ENCODE measurements at places on chromosomes 7 and 10.

DNA sequence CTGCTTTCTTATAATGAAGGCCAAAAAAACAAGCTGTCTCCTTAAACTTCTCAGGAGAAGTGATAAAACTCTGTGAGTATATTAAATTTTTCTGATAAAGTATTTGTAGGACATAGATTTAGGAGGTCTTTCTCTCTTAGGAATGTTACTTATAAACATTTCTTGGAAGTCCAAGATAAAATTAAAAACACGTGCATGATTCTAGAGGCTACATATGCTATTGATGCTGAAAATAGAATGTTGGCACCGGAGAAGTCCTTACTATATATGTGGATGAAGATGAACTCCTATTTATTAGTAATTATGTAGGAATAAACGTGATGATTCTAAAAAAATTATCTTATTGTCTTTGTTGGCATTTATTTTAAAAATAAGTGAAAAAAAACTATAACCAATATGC lies 241.3 kb upstream of the LRRTM3 start:
- no peak for DNase-seq

GRCh38 chr7:22853674-22854157 lies 31.1 kb upstream of the TOMM7 start:
- DNase-seq = no peak

DNA sequence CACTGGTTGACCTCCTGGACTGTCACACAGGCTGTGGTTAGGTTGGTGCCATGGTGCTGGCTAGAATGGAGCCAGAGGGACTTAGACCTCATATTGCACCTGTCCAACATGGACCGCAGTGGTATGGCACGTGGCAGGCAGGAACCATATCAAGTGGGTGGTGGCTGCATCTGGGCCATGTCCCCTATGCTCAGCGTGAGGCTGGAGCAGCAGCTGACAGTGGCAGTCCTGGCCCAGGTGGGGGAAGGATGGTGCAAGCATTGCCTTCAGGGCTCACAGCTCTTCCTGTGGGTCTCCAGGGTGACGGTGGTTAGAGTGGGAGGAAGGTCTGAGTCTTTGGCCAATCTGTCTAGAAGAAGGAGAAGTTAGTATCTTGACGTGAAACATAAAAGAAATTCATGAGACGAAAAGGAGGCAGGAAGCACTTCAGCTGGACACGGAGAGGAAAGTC lies 54.5 kb upstream of the PFKFB3 start:
- DNase-seq = no peak

GRCh38 chr10:14485986-14486385 lies 155.3 kb upstream of the FRMD4A start:
- no peak for DNase-seq

DNA sequence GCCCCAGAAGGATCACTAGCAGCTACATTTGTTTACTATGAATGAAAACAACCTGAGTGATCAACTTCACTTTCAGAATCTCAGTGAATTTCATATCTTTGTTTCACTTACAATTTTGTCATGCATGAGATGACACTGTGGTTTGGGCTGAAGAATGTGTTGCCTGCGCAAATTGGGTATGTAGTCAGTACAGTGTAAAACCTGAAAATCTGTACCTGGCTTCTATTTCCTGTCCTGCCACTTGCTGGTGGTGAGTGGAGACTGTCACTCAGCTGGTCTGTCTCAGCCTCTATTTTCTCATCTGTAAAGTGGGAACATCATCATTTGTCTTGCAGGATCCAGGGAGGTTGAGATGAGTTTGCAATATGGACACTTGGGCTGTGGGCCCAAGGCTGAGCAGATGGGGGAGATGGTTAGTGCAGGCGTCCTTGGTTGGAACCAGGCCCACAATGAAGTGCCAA lies 118.0 kb downstream of the WDFY4 start:
- no peak for DNase-seq

- no peak for DNase-seq
Observed at GRCh38 chr10:126158133-126158892, 230.0 kb downstream of the ADAM12 start.

DNA sequence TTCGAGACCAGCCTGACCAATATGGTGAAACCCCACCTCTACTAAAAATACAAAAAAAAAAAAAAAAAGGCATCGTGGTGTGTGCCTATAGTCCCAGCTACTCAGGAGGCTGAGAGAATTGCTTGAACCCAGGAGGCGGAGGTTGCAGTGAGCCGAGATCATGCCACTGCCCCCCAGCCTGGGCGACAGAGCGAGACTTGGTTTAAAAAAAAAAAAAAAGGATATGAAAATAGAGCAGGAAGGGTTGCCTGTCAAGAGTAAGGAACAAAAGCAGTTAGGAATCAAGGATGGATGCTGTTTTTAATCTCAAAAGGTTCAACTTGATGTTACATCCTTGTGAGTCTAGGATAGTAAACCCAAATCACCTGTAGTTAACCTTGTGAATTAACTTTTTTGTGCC lies 11.8 kb upstream of the ASCC1 start:
- DNase-seq = no peak

GRCh38 chr10:59279991-59280505 lies 82.3 kb downstream of the FAM13C start:
- DNase-seq = no peak

DNA sequence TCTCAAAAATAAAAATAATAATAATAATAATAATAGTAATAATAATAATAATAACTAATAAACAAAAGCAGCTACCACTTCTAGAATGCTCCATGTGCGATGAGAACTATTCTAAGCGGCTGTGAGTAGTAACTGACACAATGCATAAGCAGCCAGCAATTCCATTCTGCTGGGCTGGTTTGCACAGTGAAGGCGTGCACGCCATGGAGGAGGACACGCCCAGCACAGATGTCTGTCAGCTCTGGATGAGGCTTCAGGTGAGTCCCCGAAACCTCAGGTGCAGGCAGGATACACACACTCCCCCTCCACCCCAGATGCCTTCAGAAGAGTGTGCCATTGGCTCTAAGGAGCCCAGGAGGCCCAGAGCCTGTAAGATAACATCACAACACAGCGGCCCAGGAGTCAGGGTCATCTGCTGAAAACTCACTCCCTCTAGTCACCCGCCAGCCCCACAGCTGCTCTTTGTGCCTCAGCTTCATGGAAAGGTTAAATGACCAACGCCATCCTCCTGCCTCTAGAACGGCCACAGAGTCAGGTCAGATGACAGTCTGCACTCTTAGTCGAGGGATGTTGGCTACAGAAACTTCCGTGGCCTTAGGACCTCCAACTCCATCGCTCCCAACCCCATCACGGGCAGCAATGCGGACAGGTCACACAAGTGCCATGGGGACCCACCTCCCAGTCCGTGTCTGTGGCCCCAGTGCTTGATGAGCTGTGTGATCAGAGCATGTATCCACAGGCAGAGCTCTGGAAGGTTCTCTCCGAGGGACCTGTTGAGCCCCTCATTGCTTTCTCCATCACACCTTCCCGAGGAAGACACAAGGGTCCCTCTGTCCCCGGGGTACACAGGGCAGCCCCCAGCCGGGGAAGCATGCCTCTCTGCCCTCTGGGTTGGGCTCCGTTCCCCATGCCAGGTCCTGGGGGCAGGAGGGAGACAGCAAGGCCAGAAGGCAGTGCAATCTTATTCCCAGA lies 103.9 kb downstream of the CTBP2 start:
- no peak for DNase-seq

- no peak for DNase-seq
Observed at GRCh38 chr10:108014902-108015177, 850.3 kb upstream of the SORCS1 start.

- no peak for DNase-seq
Observed at GRCh38 chr10:102785818-102786217, 42.1 kb downstream of the WBP1L start.

GRCh38 chr7:157904211-157904865 lies 567.5 kb downstream of the DNAJB6 start:
- DNase-seq = no peak

GRCh38 chr10:115355162-115355760 lies 262.1 kb downstream of the ATRNL1 start:
- peak; percentile 65 for DNase-seq

DNA sequence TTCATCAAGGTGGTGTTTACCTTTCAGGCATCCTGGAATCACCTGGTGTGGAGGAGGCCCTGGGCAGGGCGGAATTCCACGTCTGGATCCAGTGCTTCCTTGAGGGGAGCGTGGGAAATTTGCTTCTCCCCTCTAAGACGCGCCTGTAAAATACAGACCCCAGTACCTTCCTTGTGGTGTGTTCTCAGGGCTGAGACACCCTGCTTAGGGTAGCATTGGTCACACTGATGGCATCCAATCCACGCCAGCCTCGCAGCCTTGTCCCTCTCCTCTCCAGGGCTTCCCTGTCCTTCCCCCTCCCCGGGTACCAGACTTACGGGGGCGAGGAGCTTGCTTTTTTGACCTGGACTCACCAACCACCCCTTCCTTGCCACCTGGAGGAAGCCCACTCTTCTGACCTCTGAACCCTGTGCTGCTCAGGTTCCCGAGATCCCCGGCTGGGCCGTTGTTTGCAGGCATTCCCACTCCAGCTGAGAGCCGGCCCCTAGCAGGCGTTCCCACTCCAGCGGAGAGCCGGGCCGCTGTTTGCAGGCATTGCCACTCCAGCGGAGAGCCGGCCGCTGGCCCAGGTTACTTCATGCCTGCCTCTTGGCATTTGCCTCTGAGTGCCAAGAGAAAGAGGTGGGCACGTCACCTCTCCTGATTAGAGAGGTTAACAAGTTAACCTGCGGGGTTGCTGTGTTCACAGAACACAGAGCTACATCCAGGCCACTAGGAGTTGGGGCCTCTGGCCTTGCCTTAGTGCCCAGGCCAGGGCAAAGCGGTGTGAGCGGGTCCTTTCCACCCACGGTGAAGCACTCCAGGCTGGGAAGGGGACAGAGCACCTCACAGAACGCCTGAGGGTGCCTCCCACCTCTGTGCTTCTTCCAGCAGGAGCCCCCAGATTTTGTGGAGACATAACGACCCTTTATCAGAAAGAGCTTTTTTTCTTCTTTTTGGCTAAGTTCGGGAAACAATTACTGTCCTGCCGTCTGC lies 254.0 kb upstream of the PPP2R2D start:
- DNase-seq = no peak

GRCh38 chr7:88185650-88186049 lies 34.2 kb downstream of the SRI start:
- no peak for DNase-seq
